ENCODE measurements at places on chromosomes 5 and 9.

- DNase-seq = no peak
Measured at GRCh38 chr9:68747043-68747533, 42.0 kb downstream of the PIP5K1B start.

GRCh38 chr5:156540491-156540890 lies 213.5 kb downstream of the SGCD start:
- DNase-seq = no peak

GRCh38 chr9:21590058-21590996 lies 108.2 kb upstream of the IFNE start:
- DNase-seq = no peak

DNA sequence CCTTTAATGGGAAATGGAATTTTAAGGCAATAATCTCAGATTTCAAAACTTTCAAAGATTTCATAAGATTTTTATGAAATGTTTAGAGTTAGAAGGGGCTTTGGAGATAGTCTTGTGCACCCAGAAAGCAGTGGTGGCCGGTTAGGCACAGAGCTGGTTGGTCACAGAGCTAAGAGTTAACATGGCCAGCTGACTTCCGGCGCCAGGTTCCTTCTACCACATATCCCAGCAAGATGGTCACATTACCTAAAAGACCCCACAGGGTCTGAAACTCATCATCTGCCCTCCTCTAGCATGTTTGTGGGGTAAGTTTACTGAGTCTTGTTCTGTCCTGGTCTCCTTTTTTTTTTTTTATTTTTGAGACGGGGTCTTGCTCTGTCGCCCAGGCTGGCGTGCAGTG lies 19.3 kb downstream of the QRFP start:
- no peak for DNase-seq

DNA sequence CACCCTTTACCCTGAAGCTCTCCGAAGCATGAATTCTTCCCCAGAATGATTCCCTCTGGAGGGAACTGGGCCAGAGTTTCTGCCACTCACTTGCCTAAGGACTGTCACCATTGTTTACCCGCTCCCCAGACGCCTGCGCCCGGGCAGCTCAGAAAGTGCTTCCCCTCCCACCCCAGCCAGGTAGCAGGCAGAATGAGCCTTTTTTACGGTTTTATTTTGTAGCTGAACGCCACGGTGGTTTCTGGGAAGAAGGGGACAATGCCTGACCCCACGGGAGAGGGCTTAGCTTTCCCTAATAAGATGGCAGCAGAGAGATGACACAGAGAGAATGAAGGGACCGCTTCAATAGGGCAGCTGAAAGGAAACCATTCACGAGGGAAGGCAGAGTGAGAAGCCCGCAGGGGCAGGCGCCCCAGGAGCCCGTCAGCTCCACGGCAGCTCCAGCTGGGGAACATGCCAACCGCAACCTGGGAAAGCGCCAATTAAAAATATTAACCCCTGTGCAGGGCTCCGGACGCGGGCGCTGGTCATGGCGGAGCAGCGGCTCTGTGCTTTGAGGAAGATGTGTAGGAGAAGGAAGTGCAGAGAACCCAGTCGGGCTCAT lies 20.4 kb upstream of the NTNG2 start:
- no peak for DNase-seq

GRCh38 chr5:33491941-33492340 lies 51.2 kb downstream of the TARS1 start:
- no peak for DNase-seq

DNA sequence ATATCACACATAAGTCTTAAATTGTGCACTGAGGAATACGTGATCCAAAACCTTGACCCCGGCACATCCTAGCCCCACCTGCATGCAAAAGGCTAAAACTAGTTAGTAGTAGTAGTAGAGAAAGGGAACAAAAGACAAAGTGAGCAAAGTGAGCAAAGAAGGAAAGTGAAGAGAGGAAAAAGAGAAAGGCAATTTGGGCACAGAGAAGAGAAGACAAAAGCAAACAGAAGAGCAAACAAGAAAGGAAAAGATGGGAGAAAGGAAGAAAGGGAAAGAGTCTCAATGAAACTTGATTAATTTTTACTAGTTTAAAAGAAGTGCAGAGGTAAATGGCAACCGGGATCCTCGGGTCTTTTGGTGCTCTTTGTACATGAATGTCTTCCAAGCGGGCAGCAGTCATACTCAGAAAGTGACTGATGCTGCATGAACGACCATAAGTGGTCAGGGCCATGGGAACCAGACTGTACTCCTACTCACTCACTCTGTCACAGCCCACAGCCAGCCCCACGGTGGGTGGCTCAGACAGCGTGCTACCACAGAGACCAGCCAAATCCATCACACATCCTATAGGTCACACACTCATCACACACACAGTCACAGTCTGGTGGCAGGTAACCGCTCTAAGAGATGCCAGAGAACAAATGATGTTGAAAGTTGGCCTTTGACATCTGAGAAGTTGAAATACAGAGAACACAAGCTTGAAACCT lies 203.9 kb downstream of the FBN2 start:
- no peak for DNase-seq

DNA sequence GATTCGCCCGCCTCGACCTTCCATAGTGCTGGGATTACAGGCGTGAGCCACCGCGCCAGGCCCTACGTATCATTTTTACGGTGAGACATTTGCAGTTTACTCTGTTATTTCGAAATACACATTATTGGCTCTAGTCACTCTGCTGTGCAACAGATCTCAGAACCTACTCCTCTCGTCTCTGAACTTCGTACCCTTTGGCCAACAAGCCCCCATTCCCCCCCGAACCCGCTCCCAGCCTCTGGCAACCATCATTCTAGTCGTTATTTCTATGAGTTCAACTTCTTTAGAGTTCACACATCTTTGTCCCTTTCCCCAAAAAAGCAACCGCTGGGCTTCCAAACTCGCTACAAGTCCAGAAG lies 735 bp downstream of the PTGR1 start:
- no peak for DNase-seq

- no peak for DNase-seq
Measured at GRCh38 chr9:136332482-136332983, 5.2 kb downstream of the GPSM1 start.

- DNase-seq = no peak
Measured at GRCh38 chr5:124580925-124581737, 165.3 kb downstream of the ZNF608 start.

DNA sequence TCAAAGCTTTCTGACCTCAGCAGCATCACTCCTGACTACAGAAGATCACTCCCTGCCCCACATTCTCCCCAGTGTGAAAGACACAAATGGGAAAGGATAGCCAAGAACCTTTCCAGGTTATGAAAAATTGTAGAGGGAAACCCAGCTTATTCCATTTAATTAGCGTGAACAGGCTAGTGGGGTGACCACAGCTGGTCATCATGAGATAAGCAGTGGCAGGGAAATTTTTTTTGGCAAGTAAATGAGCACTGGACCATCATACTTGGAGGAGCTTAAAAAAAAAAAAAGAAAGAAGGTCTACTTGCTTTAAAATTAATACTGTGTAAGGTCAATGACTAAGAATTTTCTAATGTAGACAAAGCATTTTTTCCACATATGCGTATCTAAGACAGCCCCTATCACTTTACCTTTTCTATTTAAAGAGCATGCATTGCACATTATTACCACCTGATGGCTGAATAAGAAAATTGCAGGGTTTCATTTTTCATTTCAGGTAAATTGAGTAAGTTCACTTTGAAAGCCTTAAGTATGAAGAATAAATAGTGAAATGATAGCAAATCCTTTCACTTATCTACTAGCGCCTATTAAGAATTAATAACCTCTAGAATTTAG lies 123.6 kb downstream of the ELAVL2 start:
- DNase-seq = no peak

- DNase-seq = no peak
Measured at GRCh38 chr5:19862711-19863110, 125.3 kb downstream of the CDH18 start.

- DNase-seq = no peak
Measured at GRCh38 chr5:173454736-173455598, 126.8 kb upstream of the STC2 start.

- DNase-seq = no peak
Measured at GRCh38 chr5:174606646-174607045, 117.7 kb upstream of the MSX2 start.

DNA sequence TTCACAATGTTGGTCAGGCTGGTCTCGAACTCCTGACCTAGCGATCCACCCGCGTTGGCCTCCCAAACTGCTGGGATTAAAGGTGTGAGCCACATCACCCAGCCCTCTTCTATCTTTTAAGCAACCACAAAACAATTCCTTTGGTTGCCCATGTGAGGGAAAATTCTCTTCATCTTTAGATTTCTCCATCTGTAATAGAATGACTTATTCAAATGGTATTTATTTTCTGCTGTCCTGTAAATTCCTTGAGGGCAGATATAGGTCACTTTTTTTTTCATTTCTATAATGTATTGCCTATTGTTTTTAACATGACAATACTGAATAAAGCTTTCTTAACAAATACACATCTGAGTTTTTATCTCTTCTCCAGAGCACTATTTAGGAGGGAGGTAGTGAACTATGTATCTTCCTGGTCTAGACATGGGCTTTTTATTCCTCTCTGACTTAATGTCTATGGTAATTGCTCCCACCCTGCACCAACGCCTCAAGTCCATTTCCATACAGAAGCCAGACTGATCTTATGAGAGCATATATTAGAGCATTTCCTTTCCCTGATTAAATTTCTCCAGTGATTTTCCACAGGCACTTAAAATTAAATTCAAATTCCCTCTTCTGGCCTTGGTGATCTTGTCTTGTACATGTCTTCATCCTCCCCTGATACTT lies 595.6 kb downstream of the CAAP1 start:
- no peak for DNase-seq

DNA sequence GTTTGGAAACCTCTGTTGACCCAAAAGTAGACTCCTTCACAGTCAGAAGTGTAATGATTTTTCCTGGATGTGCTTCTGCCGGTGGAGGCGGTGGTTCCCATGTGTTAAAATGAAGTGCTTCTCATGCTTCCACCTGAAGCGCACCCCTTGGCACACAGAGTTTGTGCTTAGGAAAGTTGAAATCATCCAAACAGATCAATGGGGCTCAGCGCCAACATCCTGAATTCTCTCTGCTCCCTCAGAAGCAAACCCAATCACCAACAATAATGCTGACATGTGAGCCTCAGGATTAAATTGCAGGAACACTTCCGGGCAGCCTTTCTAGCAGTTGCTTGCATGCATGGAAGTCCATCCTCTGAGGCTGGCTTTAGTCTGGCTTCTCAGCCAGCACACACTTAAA lies 71.0 kb downstream of the MED10 start:
- DNase-seq = no peak

DNA sequence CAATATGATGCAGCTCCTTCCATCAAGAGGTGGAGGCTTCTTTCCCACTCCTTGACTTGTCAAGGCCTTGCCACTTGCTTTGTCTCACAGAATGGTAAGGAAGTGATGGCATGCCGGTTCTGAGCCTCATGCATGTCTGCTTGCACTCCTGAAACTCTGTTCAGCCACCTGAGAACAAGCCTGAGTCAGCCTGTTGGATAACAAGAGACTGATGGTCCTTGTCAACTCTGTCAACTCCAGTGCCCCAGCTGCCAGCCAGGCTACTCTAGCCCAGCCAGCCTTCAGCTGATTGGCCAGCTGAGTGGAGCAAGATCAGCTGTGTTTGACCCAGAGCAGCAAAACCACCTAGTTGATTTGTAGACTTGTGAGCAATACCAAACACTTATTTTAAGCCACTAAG lies 4.4 kb upstream of the TENT4A start:
- DNase-seq = no peak

- no peak for DNase-seq
Measured at GRCh38 chr5:180291234-180291940, 496 bp downstream of the MAPK9 start.

GRCh38 chr5:143041972-143042770 lies 272.0 kb downstream of the ARHGAP26 start:
- no peak for DNase-seq

- DNase-seq = no peak
Measured at GRCh38 chr5:119896826-119897536, 267.6 kb downstream of the FAM170A start.

DNA sequence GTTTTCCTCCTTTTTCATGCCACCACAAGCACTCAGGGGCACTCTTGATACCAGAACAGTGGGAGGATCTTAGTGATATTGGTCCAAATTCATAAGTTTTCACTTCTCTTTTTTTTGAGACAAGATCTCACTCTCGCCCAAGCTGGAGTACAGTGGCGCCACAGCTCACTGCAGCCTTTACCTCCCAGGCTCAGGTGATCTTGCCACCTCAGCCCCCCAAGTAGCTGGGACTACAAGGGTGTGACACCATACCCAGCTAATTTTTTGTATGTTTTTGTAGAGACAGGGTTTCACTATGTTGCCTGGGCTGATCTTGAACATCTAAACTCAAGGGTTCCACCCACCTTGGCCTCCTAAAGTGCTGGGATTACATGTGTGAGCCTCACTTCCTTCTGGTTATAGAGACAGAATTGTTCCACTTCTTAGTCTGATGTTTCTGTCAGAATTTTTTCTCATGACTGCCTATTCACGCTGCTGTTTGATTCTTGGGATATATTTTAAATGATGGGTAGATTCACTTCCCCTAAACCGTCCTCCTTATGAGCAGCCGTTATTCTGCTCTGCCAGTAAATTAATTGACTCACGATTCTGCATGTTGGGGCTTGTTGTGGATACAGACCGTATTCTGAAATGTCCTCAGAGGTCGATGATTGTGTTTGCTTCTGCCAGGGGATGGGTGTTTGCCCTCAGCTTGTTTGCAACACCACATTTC lies 30.8 kb downstream of the MTAP start:
- no peak for DNase-seq

DNA sequence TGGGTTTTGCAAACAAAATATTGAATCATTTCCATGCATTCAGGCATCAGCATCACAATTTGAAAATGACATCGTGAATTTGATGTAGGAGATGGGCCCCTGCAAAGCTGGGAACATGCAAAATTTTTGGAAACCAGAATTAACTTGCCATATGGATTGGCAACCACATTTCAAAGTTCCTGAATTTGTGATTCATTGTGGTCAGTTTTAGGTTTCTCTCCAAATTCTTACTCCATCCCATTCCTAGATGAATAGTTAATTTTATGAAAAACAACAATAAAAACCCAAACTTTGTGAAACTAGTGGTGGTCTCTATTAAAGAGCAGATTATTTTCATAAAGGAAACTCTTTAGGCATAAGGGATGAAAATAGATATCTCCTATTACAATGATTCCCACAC lies 107.8 kb upstream of the SLIT3 start:
- no peak for DNase-seq

- DNase-seq = no peak
Measured at GRCh38 chr9:101907466-101907865, 169.0 kb upstream of the GRIN3A start.

Data from activated naive CD4-positive, alpha-beta T cell (primary cell).